Fibroblast of skin of right quadriceps (primary cell): ENCODE measurements at places on chromosomes 11 and 22.

- no peak for DNase-seq
These were observed 22.6 kb upstream of the GNAZ start for GRCh38 chr22:23047742-23048141.

DNA sequence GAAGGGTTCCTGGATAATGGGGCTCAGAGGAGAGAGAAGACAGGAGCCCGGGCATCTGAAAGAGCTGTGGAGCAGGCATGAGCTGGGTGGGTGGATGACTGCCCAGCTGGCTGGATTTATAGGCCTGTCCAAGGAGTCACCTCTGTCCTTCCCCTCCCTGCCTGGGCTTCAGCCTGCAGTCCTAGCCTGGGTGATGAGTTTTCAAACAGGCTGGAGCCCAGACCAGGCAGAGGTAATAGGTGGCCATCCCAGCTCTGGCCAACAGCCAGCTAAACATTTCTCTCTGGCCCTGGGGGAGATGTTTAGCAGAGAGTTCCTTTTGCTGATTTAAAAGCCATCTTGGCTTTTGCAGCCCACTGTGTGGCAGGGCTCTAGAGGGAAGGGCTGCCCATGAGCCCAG lies 5.4 kb downstream of the C11orf96 start:
- no peak for DNase-seq

DNA sequence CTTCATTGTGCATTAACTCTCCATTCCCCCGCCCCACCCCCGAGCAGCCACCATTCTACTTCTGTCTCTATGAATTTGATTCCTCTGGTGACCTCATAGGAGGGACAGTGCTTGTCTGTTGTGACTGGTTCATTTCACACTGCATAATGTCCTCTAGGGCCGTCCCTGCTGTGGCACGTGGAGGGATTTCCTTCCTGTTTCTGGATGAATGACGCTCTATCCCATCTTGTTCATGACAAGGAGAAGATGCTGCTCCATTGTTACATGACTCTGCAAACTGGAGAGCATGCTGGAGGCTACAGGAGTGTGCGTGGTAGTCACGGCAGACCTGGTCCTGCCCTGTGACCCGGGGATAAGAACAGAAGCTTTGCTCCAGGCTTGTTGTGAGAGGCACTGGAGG lies 61.3 kb downstream of the RTL6 start:
- DNase-seq = no peak

DNA sequence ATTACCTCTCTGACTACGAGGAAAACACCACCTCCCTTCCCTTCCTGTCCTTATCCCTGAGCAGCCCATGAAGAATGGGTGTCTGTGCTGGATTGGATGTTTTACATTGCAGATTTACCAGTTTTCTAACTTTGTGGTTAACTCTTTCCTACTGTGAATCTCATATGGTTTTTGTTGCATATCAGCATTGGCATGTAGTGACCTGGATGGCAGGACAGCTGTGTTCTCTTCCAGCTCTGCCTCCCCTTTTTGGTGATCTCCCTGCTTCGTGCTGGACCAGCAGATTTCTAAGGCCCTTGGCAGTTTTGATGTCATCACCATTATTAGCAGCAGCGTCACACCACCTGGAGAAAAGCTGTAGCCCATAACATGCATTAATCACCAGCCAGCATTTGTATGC lies 26.7 kb downstream of the OR6Q1 start:
- peak; percentile 14 for DNase-seq

DNA sequence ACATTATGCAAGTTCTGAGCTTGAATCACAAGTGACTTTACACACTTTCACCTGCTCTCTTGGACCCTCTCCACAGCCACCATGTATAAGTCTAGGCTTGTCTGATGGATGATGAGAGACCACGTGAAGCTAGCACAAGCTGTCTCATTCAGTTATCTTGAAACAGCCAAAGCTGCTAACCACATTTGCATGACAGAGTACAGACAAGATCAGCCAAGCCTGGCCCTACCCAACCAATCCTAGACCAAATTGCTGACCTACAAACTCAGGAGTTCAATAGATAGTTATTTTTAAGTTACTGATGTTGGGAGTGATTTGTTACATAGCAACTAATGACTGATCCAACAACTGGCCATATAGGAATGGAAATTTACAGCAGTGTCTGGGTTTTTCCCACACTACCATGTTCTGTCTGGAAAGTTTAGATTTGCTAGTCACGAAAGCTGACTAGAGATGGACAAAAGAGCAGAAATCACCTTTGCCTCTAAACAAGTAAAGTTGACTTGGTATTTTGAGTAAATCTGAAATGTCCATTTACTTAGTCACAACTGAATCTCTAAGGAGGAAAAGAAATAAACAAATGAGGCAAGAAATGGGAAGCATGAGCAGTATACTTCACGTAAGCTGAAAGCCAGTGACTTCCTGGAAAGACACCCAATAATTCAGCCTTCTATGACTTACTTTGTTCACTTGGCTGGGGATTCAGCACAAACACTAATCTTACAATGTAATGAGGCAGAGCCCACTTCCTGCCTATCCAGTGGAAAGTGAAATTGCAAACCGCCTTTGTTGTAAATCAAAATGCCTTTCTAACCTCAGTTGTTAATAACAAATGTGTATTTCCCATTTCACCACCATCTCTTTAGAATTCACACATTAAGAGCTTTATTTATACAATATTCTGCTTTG lies 101.7 kb downstream of the FAM181B start:
- no peak for DNase-seq

- no peak for DNase-seq
These were observed 69.7 kb upstream of the GALNT18 start for GRCh38 chr11:11691296-11692151.

DNA sequence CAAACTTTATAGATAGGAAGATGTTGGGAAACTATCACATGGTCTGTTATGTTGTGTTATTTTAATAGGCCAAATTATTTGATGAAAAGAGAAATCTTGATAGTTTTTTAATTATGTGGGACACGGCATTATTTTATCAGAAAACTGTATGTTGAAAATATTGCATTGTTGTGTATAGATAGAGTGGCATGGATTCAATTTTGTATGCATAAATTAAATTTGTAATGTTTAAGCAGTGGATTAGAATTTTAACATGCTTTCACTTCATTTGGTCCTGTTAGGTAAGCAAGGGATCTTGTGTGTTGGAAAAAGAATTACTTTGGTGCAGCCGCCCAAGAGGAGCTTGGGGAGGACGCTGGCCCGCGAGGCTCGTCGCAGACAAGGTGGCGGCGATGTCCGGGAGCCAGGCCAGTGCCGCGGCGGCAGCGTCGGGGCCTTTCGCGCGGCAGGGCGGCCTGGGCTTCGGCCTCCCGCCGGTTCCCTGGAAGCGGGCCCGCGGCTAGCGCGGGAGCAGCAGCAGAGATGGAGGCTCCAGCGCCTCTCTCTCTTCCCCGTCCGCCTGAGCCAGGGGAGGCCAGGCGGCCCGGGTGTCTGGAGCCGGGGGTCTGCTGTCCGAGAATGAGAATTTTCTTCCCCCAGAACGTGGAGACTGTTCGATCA lies 82.7 kb downstream of the GGT1 start:
- DNase-seq = no peak

- DNase-seq = no peak
These were observed 507.6 kb downstream of the INSC start for GRCh38 chr11:15622231-15622890.

- peak; percentile 62 for DNase-seq
These were observed 69.5 kb downstream of the ZNRF3 start for GRCh38 chr22:28952857-28953256.

DNA sequence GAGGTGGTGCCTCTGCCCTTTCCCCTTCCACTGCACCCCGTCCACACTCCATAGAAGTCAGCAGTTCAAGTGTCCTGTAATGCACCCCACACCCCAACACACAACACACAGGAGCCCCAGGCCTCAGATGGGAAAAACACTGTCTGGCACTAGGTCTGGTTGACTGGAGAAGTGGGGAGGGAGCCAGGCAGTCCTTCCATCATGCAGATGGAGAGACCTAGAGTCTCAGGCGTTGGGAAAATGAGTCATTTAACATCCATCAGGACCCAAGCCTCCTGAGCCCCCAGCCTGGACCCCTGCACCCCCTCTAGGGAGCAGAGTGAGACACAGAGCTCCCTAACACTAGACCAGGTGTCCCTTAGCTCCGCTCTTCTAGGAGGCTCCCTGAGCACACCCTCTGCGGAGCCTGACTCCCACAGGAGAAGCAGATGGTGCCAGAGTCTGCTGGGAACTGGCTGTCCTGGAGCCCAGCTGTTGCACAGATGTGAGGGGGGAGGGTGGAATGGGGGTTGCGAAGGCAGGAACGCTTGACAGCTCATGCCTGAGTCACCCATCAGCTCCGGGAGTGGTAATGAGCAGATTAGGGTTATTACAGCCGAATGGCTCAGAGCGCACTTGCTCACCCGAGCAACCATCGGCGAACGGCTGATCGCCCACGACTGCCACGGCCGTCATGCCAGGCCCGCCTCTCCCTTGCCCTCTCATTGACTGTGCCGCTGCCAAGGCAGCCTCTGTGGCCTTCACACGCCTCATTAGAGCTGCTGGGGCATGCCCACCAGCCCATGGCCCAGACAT lies 22.1 kb upstream of the SYT7 start:
- peak; percentile 95 for DNase-seq

DNA sequence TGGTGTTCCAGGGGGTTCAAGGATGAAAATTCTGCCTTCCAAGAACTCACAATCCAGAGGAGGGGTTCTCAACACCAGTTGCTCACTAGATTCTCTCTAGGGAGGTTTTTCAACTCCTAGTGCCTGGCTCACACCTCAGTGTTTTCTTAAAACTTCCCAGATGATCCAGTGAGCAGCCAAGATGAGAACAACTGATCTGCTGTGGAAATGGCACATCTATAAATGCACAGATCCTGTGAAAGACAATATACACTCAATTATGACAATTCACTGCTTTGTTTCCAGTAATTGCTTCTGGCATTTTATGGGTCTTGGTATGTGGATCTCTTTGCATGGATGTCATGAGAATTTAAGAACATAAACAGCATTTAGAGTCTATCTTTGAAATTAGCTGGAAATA lies 45.2 kb upstream of the PRSS23 start:
- DNase-seq = no peak

DNA sequence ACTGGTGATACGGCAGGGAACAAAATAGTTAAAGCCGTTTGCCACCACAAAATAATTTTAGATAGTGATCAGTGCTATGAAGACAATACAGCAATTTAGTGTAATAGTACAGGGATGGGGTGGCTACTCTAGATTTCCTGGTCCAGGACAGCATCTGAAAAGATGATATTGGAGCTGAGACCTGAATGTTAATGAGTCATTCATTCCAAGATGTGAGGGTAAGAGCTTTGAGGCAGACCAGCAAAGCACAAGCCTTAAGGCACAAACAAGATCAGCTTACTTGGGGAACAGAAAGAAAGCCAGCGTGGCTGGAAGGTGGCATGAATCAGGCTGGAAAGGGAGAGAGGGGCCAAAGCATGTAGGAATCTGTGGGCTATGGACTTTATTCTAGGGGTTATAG lies 132.3 kb downstream of the TRIM44 start:
- peak; percentile 68 for DNase-seq

DNA sequence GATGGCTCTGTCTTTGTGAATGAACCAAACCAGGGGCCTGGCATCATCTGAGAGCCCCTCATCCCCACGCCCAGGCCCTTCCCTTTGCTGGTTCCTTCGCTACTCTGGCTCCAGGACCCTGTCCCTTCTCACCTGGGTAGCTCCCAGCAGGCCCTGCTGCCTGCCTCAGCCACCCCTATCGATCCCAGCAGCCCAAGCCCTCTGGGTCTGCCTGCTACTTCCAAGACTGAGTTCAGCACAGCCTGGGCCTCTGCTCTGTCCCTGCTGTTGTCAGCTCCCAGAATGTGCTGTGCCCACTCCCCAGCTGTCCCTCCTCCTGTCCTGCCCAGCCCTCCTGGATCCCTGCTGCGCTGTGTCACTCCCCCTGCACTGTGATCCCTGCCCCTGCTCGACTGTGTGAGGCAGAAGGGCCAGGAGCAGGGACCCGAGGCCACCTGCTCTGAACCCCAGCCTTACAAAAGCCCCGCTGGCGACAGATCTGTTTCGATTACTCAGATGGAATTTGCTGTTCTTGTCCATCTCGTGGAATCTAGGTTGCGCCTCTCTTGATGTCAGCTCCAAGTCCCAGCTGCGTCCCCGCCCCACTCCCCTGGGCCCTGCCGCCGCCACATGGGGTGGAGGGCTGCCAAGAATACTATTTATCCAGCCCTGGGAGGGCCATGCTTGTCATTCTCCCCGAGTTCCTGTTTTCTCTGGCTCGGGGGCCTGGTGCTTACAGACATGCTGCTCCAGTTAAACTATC lies 13.0 kb downstream of the MRPL21 start:
- peak; percentile 94 for DNase-seq

- no peak for DNase-seq
These were observed 14.6 kb upstream of the CYP2D6 start for GRCh38 chr22:42145175-42145574.

- DNase-seq = peak; percentile 42
These were observed 9.8 kb downstream of the PRMT3 start for GRCh38 chr11:20397281-20397680.

DNA sequence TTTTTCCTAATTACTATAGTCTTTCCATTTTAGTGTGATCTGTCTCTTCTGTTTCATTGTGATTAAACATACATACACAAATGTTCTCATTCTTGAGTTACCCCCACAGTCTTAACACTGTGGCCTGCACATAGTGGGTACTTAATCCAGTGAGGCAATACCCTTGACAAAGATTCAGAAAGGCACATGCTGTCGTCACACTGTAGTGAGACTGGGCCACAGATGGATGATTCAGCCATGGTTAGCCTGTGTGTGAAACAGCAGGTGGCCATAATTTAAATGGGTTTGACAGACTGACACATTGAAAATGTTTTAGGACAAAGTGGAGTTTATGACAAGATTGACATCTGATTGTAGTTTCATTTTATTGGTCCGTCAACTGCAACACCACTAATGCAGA lies 313.1 kb downstream of the C11orf87 start:
- no peak for DNase-seq

GRCh38 chr22:32082331-32082730 lies 39.3 kb downstream of the SLC5A1 start:
- no peak for DNase-seq

- no peak for DNase-seq
These were observed 17.7 kb downstream of the TXN2 start for GRCh38 chr22:36463783-36464184.

GRCh38 chr11:22430141-22430541 lies 92.0 kb downstream of the SLC17A6 start:
- peak; percentile 60 for DNase-seq

DNA sequence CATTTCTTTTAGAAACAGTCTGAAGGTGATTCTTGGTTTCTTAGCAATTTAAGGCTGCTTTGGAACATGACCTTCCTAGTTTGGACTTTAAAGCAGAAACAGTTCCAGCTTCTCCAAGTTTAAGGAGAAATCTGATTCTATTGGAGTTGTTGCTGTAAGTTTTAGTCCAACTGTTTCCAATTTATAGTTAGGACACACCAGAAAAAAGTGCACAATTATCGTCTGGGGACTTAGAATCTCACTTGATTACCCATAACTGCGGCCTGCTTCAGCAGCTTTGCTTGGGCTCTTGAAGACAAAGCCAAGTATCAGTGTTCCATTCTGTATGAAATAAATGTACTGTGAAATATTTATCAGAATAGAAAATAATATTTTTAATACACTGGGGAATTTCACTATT lies 246.6 kb downstream of the TMEM135 start:
- no peak for DNase-seq

DNA sequence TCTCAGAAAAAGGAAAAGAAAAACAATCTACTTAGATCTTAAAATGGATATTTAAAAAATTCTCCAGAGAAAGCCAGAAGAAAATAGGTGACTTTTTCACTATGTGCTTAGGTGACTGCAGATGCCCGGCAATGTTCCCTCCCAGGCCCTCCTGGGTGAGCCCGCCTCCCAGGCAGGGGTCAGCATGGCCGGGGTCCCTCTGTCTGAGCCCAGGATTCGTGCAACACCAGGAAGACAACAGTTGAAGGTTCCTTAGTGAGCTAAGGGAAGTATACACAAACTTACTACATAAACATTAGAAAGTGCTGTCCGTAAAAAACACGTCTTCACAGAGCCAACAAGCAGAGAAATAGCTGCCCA lies 11.6 kb downstream of the MAPK8IP2 start:
- no peak for DNase-seq
